ENCODE measurements at places on chromosomes 7 and 10.

- DNase-seq, result no peak
These were observed 213.5 kb downstream of the PAXIP1 start for GRCh38 chr7:154789404-154789803.

DNA sequence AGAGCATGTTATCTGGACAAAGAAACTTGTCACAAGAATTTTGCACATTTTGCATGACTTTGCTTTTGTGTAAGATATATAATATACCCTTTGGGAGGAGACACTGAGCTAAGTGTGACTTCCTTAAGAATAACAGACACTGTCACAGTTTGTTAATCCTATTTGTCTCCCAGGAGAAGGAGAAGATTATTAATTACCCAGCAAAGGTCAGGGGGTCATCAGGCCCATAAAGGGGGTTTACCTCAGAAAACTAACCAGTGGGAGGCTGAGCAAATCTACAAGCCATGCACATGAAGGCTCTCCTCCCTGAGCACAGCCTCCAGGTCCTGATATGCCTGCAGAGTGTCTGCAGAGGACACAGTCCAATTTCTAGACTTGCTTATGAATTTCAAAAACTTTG is 10.1 kb upstream of the MET start:
- no peak for DNase-seq

DNA sequence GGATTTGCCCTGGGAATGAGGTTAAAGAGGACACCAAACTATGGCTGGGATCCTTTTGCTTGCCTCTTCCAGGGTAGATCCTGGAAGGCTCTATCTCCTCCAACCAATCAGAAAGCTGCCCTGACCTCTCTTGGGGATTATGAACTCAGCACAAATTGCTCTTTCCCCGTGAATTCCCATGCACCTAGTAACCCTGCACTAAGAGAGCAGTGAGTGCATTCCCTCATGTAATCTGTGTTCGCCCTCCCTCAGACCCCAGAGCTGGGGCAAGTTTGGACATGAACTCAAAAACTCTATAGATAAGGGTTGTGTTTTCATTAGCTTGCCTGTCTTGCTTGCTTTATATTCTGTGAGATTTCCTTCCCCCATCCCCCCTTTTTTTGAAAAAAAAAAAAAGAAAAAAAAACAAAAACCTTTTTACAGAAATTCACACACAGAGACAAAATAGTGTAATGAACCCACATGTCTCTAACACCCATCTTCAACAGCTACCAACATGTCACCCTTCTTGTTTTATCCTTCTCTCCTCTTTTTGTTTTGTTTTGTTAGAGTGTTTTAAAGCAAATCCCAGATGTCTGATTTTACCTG is 225.5 kb upstream of the TCF7L2 start:
- DNase-seq, result no peak

DNA sequence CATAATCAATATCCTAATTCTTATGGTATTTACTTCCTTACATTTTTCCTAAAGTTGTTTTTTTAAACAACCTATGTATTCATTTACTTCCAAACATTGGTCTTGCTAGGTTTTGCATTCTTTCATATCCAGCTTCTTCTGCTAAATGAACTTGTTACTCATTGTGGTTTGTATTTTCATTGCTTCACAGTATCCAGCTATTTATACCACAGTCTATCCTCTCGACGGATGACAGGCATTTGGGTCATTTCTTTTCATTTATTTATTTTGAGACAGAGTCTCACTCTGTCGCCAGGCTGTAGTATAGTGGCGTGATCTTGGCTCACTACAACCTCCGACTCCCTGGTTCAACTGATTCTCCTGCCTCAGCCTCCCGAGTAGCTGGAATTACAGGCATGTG is 66.8 kb downstream of the CCDC6 start:
- DNase-seq, result no peak

GRCh38 chr7:50206453-50207250 is 97.9 kb upstream of the IKZF1 start:
- peak; percentile 82 for DNase-seq

DNA sequence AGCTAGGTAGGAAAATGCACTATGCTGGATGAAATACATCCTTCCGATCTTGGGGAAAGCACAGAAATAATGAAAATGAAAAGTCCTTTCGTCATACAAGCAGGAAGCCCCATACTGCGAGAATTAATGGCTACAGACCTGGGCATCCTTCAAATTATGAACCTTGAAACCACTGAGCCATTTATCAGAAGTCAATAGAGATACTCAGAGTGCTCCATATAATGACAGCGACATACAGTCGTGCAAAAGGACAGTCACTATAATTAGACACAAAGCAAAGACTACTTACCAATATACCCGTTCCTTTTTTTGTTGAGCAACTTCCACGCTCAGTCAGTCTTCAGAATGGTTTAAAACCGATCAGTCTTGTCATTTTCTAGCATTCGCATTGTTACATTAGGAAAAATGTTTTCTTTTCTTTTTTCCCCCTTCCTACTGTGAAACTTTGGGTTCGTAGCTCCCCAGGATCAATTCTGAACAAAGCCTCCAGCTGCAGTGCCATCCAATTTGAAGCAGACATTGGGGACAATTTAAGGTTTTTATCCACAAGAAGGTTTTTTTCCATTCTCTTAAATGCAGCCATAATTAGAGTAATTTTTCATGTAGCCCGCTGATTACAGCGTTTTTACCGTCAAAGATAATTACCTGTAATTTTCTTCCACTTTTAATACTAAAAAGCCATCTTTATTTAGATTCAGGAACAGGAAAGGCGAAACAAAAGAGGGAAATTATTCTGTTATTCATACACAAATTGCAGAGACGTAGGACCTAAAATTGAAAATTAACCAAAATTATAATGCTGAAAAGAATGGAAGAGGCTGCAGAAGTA is 6.4 kb downstream of the DLX6 start:
- DNase-seq, result no peak

GRCh38 chr7:112989531-112989930 is 97.1 kb downstream of the GPR85 start:
- no peak for DNase-seq

- no peak for DNase-seq
These were observed 11.1 kb downstream of the SPAG6 start for GRCh38 chr10:22356324-22356873.

- no peak for DNase-seq
These were observed 362.7 kb downstream of the DNAJB6 start for GRCh38 chr7:157699357-157700013.

GRCh38 chr7:42167206-42167605 is 69.8 kb downstream of the GLI3 start:
- no peak for DNase-seq

DNA sequence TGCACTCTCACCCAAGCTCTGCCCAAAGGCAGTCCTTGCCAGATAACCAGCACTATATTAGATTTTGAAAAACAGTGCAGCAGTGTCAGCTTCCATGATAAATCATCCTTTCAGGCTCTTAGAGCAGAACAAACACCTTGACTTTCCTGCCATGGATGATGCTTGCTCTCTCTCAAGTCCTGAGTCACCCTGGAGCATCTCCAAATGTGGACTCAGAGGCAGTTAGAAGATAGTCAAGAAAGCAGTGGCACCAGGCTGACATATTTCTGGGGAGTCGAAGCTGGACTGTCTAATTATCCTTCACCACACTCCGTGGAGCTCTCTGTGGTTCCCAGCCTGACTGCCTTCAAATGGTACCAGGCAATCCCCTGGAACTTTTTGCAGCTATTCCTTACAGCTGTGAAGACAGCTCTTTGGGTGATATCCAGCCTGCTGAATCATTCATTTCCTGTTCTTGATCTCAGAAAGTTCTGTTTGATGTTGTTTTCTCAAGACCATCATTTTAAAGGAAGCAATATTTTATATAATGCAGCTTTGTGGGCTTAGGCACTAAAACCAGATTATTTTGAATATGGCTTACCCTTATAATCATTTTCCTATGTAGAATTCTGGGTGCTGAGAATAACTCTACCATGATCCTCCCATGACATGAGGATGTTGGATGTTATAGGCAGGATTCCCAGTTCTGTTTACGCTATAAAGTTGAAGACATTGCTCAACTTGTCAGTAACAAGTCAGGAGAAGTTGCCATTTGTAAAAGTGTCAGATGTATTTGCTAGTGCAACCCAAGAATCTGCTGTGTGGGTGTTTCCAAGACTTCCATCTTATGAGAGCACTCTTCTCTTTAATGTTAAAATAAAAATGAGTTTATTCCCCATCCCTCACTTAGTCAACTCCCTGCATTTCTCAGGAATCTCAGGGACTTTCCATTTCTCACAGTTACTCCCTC is 233.8 kb downstream of the C7orf25 start:
- DNase-seq, result no peak

DNA sequence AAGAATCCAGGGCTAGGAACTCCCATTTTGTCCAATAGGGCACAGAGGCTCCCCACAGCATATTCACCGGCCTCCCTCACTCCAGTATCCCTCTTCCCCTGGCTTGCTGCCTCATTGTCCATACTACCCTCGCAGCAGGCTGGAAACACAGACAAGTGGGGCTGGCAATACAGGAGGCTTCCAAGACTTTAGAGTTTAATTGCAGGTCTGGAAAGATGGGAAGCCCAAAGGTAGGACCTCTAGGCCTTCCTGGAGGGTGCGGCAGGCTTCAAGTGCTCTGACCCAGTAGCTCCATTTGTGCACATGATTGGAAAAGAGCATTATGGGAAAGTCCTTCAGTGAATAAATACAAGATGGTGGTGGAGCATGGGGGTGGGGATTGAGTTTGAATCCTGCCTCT is 166.7 kb downstream of the EVX1 start:
- no peak for DNase-seq

DNA sequence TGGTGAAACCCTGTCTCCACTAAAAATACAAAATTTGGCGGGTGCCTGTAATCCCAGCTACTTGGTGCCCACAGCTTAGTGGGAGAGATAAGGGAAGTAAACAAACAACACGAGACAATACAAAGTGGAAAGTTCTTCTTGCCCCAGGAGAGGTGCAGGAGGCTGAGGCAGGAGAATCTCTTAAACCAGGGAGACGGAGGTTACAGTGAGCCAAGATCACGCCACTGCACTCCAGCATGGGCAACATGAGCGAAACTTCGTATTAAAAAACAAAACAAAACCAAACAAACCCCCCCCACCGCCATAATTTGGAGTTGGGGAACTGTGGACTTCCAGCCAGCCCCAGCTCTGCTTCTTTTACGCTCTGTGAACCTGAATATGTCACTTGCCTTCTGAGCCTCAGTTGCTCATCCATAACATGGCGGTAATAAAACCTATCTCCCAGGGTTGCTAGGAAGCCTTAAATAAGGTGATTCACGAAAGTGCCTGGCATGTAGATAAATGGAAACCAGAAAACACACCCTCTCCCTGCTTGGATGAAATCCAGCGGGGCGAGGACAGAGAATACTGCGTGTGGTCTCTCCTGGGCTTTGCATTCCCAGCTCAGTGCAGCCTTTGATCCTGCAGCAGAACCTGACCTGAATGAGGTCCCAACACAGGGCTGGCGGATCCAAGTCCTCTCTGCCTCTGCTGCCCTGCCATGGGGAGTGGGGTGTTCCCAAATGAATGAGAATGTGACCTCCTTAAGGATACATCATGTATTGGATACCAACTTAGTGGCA is 10.2 kb downstream of the MLXIPL start:
- no peak for DNase-seq

- DNase-seq, result no peak
These were observed 180.4 kb downstream of the TSPAN12 start for GRCh38 chr7:120677535-120677934.

- no peak for DNase-seq
These were observed 184.3 kb upstream of the SLC26A5 start for GRCh38 chr7:103630318-103630717.

GRCh38 chr10:83764666-83765065 is 374.6 kb upstream of the GHITM start:
- no peak for DNase-seq

DNA sequence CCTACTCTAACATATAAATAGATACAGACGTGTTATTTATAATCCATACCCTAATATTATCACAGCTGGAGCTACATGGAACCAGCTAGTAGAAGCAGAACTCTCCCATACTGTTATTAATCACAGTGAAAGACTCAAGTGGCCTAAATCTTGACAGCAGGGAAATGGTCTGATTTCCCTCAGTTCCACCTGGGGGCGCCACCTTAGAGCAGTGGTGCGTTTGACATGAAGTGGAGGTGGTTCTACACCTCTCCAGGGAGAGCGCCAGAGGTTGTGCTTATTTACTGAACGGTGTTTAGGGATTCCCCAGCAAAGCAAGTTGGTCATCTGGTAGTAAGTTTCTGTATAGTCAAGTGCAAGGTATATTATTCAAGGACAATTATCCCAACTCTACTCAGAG is 17.6 kb downstream of the DNTT start:
- no peak for DNase-seq

GRCh38 chr7:47484923-47485639 is 96.8 kb downstream of the TNS3 start:
- no peak for DNase-seq

- no peak for DNase-seq
These were observed 71.6 kb upstream of the ZPBP start for GRCh38 chr7:50164559-50165170.
